ENCODE measurements at places on chromosomes 1 and 21.

DNA sequence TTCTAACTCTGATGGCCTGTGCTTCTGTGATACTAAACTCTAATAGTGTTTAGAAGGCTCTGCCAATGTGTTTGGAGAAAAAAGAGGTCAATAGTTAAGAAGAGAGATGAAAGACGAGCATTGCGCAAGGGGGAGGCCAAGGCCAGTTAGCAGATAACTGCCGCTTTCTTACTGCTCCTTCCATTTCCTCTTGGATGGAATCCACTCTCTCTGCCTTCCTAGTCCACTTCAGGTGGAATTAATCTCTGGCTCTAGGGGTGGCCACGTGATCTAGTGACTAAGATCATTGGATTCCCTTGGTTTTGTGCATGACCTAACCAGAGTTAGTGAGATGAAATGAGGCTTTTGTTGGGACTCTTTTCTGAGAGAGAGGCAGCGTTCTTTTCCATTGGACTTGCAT, 148.3 kb downstream of the ACTL8 start:
- no peak for DNase-seq

DNA sequence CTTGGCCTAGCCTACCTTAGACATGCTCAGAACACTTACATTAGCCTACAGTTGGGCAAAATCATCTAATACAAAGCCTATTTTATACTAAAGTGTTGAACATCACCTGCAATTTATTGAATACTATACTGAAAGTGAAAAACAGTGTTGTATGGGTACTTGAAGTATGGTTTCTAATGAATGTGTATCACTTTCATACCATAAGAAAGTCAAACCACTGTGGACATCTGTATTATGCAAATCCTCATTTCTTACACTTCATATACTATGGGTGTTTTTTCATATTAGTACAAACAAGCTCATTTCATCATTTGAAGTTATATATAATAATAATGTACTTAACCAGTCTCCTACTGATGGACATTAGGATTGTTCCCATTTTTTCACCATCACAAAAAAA, 41.2 kb downstream of the TDRD5 start:
- DNase-seq = no peak

DNA sequence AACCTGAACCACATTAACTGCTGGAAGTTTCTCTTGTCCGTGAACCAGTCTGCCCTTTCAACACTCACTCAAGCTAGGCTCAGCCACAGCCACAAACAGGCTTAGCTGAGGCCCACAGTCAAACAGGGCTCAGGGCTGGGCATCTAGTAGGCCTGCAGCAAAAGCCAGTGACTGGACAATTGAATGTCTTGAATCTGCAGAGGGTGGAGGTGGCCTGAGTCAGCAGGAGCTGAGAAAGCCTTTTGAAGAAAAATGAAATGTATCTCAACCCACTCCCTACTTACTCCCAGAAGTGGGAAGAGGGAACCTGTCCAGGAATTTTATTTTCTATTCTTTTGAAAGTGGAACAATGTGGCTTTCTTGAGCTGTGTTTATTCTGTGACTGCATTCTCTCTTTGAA, 95.4 kb downstream of the PTPRU start:
- no peak for DNase-seq

DNA sequence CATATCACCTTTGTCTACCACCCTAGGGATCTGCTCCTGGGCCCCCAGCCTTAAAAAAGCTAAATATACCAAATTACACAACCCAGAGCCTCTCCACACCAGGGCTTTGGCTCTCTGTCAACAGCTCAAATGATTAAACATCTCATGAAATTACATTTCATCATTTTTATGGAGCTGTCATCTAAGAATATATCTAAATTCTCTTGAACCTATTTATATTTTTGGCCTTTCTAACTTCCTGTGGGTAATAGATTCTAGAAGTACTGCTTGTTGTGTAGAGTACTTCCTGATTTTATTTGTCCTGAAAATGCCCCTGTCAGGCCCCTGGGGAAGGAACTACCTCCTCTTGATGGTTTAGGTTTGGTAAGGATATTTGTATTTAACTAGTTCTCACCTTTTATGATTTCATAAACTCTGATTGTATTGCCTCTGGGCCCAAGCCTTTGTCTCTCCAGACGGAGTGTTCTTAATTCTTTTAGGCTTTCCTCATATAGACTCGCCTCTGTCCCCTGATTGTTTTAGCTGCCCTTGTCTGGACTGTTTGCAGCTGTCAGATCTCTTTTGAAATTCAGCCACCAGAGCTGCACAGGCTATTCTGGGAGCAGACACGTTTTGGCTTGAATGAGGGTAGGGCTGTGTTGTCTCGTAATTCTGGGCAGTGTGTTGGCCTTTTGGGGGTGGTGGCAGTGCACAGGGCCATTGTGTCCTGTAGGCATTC, 16.6 kb downstream of the MYOG start:
- no peak for DNase-seq

DNA sequence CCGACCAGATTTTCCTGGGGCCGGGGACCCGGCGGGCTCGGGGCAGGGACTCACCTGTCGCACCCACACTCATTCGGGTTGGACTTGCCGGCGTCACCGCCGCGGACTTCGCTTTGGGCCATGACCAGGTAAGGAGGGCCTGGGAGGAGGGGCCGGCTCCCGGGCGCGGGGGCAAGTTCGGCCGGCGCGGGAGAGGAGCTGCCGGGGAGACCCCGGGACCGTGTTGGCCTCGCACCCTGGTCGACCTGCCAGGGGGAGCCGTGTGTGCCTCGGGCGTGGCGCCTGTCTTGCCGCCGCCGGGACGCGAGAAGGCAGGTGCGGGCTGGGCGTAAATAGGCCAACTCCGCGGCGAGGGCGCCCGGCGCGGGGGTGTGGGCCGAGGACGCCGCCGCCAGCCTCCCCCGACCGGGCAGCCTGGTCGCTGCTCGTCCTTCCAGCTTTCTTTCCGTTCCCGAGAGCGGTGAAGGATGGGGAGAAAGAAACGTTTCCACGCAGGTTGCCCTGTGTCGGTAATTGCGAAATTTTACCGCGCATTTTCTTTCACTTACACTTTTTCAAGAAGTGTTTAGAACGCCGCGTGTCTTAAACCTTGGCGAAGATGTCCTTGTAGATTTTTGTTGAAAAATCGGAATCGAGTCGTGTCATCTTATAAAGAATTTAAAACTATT, 558 bp downstream of the USP1 start:
- peak; percentile 84 for DNase-seq

- DNase-seq = no peak
Observed at GRCh38 chr1:222107267-222107666, 365.4 kb upstream of the DUSP10 start.

- no peak for DNase-seq
Observed at GRCh38 chr1:39275836-39276507, 71.5 kb downstream of the MACF1 start.

DNA sequence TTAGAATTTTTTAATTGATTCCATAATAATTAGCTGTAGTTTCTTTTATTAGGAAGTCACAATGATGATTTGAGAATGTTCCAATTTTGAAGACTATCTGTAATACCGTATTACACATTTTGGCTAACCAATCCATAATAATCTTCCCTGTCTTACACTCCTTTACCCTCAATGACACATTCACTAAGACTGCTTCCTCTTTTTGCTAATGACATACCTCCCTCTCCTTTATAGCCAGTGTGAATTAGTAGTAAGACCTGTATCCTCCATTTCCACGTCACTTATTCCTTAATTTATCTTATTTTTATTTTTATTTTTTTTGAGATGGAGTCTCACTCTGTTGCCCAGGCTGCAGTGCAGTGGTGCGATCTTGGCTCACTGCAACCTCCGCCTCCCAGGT, 10.1 kb downstream of the KDM1A start:
- no peak for DNase-seq

GRCh38 chr1:6322161-6322560, 61.3 kb upstream of the GPR153 start:
- DNase-seq = no peak

GRCh38 chr1:87051965-87052364, 137.5 kb downstream of the HS2ST1 start:
- DNase-seq = no peak

DNA sequence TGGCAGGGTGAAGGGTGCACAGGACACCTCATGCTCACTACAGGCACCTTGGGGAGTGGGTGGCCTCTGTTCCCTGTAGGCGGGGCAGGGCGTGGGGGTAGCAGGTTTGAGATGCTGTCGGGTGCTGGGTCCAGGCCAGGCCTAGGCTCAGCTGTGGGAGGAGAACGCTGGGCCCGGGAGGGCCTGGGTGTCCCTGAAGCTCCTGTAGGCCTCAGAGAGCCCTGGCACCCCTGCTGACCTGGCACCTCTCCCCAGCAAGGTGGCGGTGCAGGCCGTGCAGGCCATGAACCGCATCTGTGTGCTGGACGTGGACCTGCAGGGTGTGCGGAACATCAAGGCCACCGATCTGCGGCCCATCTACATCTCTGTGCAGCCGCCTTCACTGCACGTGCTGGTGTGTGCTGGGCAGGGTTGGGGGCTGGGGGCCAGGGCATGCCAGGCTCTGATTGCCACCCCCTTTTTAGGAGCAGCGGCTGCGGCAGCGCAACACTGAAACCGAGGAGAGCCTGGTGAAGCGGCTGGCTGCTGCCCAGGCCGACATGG, 2.5 kb upstream of the GJC2 start:
- DNase-seq = no peak

- no peak for DNase-seq
Observed at GRCh38 chr1:204572923-204573922, 57.0 kb downstream of the MDM4 start.

GRCh38 chr1:51210055-51210454, 26.0 kb upstream of the RNF11 start:
- DNase-seq = no peak

DNA sequence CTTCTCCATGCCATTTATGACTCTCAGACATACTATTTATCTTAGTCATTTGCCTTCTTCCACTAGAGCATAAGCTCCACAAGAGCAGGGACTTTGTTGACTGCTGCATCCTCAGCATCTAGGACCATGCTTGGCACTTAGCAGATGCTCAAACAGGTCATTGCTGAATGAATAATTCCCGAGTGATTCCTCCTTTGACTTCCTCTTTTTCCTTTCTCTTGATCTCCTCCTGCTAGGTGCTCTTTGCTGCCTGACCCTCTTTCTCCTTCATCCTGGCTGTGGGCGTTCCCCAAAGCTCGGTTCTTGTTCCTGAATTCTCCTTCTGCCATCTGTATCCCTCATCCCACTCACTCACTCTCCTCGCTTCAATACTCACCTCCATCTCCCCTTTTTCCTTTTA, 23.5 kb downstream of the SYT6 start:
- no peak for DNase-seq

- DNase-seq = no peak
Observed at GRCh38 chr1:49576327-49576901, 447.3 kb downstream of the AGBL4 start.

DNA sequence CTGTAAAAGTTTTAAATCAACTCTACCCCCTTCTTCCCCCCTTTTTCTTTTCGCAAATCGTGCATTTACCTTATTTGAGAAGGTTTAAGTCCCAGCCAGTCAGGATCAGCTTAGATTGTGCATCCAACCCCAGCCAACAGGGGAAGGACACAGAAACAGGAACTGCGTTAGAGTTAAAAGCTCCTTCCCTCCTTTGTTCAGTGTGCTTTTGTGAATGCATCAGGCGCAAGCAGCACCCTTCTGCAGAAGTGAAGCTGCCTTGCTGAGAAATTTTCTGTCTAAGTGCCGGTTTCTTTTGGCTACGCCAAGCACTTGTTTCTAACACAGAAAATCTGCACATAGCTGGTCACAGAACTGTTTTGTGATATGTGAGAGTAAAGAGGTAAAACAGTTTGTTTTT, 56.2 kb upstream of the PRRC2C start:
- DNase-seq = no peak

GRCh38 chr1:117541003-117541402, 64.8 kb upstream of the TENT5C start:
- DNase-seq = no peak
